ENCODE measurements at places on chromosomes 2 and 18.

DNA sequence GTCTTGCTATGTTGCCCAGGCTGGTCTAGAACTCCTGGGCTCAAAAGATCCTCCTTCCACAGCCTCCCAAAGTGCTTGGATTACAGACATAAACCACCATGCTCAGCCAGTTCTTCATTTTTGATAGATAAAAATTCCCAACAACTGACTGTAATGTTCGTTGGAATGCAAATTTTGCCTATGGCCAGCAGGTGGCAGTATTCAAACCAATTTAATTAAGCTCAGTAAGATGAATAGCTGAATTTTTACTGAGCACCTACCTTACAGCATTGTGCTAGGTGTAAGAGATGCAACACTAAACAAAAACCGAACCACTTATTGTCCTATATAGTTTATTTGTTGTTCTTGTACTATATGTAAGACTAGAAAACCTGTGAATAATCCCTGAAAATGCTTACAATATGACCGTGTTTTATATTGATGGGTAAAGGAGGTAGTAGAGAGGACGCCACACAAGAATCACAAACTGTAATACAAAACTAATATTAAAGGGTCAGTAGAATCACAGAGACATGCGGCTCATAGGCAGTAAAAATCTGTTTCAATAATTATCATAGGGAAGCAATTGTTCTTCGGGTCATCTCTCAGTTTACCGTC lies 8.2 kb upstream of the TMEM182 start:
- DNase-seq, result no peak

DNA sequence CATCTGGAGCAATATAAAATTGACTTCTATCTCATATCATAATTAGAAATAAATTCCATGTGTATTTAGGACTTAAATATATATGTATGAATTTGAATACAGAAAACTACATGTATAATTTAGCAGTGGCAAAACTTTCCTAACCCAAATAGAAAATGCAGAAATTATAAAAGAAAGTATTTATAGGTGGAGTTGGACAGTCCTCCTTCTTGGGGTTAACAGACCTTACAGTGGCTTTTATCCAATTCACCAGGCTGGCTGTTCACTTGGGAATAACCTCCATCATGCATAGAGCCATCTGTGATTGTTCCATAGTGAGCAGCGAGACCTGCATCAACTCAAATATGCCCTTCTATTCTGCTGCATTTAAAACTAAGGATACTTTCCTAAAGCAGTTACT lies 8.3 kb downstream of the DDX1 start:
- DNase-seq, result no peak

GRCh38 chr18:10558243-10558966 lies 32.6 kb downstream of the NAPG start:
- DNase-seq, result no peak

GRCh38 chr18:58604311-58604710 lies 24.6 kb downstream of the ALPK2 start:
- no peak for DNase-seq

- DNase-seq, result no peak
Measured at GRCh38 chr2:142849820-142850219, 27.6 kb upstream of the KYNU start.

GRCh38 chr2:23199115-23199918 lies 185.7 kb upstream of the KLHL29 start:
- DNase-seq, result no peak

- DNase-seq, result no peak
Measured at GRCh38 chr2:64214281-64215115, 70.3 kb upstream of the PELI1 start.

- no peak for DNase-seq
Measured at GRCh38 chr2:56455642-56456041, 271.9 kb downstream of the CCDC85A start.

GRCh38 chr2:127575185-127575765 lies 39.8 kb downstream of the MYO7B start:
- DNase-seq, result no peak

DNA sequence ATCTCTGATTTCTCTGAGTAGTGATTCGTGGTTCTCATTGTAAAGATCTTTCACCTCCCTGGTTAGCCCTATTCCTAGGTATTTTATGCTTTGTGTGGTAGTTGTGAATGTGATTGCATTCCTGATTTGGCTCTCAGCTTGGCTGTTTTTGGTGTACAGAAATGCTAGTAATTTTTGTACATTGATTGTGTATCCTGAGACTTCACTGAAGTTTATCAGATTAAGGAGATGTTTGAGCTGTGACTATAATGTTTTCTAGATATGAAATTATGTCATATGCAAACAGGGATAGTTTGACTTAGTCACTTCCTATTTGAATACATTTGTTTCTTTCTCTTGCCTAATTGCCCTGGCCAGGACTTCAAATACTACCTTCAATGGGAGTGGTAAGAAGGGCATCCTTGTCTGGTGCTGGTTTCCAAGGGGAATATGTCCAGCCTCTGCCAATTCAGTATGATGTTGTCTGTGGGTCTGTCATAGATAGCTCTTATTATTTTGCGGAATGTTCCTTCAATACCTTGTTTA lies 251.9 kb upstream of the ZNF804A start:
- no peak for DNase-seq

GRCh38 chr2:80244905-80245584 lies 59.5 kb downstream of the LRRTM1 start:
- DNase-seq, result no peak

- DNase-seq, result no peak
Measured at GRCh38 chr18:70421471-70422390, 132.9 kb downstream of the SOCS6 start.

- no peak for DNase-seq
Measured at GRCh38 chr2:4214444-4215205, 511.2 kb downstream of the DCDC2C start.

DNA sequence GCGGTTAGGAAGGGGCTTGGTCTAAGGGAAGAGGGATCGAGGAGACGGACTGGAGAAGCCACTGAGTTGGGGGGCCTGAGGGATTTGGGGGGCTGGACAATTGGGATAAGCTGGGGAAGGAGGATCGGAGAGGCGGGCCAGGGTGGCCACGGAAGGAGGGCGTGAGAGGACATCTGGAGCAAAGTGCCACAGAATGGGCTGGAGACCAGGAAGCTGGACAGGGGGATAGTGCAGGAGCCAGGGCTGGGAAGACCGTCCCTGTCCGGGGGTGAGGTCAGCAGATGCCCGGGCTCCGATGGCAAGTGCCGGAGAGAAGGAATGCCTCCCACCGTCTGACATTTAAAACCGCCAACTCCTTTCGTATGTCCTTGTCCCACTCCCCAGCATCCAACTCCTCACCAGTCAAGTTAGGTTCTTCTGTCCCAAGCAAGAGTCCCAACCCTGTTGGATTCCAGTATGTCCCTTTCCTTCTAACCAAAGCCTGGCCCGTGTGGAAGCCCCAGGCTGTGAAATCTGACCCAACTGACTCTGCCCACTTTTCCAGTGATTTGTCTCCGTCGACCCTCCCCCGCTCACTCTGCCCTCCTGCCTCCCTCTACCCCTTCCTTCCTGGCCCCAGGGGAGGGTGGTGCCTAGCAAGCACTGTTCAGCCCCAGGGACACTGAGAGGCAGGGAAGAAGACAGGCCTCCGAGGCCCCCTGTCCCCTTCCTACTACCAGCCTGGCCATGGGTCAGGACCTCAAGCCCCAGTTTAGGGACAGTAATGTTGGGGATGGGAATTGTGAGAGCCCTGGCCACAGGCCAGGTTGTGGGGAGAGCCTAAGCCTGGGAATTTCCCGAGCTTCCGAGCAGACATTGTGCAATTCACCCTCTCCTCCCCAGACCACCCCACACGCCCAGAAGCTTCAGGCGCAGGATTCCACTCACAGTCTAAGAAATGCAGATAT lies 31.5 kb upstream of the TMBIM1 start:
- no peak for DNase-seq

- no peak for DNase-seq
Measured at GRCh38 chr2:168518555-168519066, 62.5 kb downstream of the CERS6 start.

- no peak for DNase-seq
Measured at GRCh38 chr2:36411962-36412444, 56.4 kb downstream of the CRIM1 start.

DNA sequence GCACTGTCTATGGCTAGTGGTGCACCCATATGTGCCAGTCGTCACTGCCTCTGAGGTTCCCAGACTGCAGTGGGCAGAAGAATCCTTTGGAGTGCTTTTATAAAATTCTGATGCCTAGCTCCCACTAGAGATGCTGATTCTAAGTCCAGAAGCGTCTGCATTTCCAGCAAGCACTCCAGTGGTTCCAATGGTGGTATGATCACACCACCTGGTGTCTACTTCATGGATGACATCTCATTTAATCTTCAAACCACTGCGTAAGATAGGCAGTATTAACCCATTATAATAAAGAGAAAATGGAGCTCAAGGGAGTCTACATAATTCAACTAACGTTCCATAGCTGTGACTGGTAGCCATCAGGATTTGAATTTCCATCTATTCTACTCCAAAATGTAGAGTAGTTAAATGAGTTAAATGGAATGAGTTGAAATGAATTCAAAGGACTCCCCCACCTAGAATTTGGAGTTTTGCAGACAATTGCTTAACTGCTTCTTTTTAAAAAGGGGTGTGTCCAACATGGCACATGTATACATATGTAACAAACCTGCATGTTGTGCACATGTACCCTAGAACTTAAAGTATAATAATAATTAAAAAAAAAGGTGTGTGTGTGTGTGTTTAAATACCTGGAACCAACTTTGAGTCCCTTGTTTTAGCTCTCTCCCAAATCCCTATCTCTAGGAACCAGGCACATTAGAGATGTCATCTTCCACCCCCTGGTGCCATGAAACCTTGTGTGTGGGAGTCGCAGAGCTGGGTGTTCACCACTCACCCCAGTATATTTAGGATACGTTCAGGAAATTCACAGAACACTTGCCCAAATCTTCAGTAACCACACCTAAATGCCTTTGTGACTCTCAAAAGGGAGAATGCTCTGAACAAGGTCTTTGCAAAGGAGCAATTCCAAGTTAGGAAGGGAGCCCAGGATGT lies 14.1 kb downstream of the LAMA3 start:
- DNase-seq, result no peak

GRCh38 chr2:239955989-239956817 lies 68.9 kb downstream of the NDUFA10 start:
- no peak for DNase-seq

DNA sequence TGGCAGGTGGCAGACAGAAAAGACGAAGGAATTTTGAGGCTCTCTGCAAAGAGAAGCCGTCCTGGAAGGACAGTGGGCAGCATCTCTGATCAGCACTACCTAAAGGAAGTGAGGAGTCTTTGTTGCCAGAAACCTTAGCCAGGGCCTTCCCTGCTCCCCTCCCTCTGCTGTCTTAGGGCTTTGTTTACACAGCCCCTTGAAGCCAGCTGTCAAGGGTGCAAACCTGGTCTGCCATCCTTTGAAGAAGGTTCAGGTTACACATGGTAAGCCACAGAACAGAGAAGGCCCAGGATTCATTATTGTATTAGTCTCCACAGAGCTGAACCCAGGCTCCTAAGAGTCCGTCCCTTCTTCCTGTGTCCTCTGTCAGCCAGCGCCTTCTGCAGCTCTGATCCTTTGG lies 356.7 kb downstream of the TGIF1 start:
- no peak for DNase-seq

- no peak for DNase-seq
Measured at GRCh38 chr18:37253394-37254235, 312.0 kb downstream of the CELF4 start.

DNA sequence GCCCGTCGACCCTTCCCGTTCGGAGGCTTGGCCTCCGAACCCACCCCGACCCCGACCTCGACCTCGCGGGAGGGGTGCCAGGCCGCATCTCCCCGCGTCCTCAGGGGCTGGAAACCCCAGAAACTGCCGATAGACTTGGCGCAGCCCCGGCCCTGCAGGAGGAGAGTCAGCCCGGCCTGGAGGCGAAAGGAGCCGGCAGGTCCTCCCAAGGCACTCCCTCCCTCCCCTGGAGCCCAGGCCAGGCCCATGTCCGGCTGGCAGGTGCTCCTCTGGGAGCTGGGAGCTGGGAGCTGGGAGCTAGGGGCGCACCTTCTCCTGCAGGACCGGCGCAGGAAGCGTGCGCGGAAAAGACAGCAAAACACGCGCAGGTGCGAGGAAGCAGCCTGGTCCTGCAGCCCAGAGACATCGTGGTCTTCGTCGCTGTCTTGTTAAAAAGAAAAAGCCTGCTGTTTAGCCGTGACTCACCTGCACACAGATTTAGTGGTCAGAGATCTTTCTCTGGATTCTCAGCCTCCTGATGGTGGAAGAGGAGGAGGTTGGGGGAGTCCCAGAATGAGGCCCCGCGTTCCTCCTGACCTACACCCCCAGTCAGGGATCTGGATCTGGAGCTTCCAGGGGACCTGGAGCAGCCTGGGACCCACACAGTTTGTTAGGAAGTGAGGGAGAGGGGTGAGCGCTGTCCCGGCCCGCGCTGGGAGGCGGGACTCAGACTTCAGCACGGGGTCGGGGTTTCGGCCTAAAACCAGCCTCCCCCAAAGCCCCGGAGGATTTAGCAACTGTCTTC lies 660 bp upstream of the MBP start:
- no peak for DNase-seq

GRCh38 chr18:79924814-79925731 lies 26.4 kb downstream of the SLC66A2 start:
- no peak for DNase-seq

DNA sequence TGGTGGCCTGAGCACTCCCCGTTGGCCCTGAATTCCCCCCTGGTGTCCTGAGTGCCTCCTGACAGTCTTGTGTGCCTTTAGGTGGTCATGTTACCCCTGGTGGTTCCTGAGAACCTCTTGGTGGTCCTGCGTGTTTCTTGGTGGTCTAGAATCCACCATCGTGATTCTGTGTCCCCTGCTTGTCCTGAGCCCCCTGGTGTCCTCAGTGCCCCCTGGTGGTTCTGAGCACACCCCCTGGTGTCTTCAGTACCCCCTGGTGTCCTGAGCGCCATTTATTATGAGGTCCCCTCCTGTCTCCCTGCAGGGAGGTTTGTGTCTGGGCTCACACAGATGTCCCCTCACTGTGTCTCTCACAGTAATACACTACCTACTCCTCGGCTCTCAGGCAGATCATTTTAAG lies 61.3 kb upstream of the MAL start:
- DNase-seq, result no peak

DNA sequence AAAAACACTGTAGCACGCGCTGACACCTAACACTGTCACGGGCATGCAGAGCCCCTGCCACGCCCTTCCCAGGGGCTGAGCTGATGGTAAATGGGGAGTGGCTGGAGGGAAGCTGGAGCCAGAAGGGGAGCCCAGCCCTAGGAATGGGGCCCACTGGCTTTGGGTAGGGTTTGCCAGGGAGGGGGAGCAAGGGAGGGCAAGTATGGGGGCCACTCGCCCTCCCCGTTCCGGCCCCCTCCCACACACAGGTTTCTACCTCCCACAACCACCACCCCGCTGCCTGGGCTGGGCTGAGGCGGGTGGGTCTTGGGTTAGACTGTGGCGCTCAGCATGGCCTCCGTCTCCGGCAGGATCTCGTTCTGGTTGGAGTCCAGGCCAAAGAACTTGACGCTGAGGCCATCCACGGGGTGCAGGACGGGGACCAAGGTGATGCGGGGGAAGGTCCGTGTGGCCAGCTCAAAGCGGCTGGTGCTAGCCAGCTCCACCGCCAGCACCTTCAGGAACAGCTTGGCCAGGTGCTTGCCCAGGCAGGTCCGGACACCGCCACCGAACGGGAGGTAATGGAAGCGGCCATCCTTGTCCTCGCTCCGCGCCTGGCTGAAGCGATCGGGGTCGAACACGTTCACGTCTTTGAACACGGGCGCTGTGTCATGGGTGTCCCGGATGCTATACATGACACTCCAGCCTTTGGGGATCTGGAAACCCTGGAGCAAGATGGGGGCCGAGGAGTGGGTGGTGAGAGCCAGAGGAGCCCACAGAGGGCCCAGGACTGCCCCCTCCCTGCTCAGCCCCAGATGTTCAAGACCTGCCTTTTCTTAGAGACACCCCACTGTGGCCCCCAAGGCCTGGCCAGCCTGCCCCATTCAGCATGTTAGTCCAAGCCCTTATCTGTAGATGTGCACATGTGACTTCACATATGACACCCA lies 15.5 kb downstream of the CYP26B1 start:
- DNase-seq, result no peak

Data from stimulated activated CD8-positive, alpha-beta memory T cell treated with anti-CD3 and anti-CD28 coated beads, Interleukin-15, amount 100 ng/mL, for 4 hours (primary cell).